Kidney tubule cell (primary cell): ENCODE measurements at places on chromosomes 4 and X.
A peak's percentile ranks its signal among the peaks of the same experiment; 100 is the strongest.

- DNase-seq, result no peak
Measured at GRCh38 chrX:138889149-138889548, 177.6 kb upstream of the FGF13 start.

- no peak for DNase-seq
Measured at GRCh38 chr4:188619456-188620149, 480.4 kb downstream of the TRIML1 start.

DNA sequence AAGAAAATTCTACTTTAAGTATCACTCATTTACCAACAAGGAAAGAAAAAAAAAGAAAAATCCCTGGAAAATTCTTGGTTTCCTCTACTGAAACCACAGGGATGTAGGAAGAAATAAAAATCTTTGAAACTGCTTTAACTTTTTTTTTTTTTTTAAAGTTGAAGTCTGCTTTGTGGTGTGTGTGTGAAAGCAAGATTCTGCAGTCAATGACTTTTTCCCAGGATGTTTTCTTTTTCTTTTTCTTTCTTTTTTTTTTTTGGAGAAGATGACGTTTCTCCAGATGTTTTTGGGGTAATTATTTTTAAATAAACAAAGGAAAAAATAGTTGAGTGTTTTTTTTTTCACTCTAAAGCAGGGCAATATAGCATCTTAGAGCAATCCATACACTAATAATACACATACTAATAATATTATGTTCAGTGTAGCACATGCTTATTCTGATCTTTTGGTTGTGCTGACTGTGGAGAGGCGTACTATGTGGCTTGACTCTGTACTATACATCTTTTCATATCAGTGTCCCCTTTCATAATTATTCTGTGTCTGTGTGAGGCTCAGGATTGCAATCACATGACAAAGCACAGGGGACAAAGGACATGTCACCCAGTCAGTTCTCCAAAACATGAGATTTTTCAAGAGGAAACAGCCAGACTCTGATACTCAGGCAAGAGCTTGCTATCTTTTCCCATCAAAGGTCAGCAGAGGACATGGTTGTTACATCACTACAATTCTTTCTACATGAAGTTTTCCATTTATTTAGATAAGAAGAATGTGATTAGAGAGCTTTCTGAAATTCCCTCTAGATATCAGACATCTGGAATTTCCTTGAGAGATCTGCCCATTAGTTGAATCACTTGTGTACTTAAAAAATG, 111.0 kb downstream of the PDE5A start:
- DNase-seq, result peak; percentile 2

DNA sequence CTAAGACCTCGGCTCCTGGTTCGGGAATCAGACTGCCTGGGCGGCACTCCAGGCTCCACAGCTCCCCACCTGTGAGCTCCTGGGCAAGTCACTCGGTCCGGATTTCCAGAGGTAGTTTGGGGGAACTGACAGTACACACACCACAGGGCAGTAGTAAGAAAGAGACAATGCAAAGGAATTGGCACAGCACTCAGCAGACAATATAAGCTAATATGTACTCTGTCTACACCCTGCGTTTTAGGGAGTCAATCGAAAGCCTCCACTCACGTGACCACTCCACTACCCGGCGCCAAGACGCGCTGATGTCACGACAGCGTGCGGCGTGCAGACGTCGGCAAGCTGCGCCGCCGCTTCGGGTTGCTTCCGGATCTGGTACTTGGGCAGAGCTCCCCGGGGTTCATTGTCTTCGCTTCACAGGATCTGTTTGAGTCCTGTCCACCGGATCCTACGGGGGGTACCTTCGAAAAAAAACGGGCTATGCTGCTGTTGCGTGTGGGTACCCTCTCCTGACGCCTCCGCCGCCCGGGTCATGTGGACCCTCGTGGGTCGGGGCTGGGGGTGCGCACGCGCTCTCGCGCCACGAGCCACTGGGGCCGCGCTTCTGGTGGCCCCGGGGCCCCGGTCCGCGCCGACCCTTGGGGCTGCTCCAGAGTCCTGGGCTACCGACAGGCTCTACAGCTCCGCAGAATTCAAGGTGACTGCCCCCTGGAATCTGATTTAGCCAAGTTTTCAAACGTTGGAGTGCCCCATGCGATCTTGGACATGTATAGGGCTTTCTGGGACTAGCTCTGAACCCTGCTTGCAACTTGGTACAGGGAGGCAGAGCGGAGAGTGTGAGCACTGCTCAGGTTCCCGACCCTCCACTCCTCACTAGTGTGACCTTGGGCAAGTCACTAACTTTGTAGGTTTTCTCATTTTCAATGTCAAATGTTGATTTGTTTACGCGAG, at the start of gene GUF1:
GUF1 (plus strand) TSS at position 327 of the 948 bp plus-strand sequence; CDS start at position 530, 203 bp downstream.
- peak; percentile 90 for DNase-seq

DNA sequence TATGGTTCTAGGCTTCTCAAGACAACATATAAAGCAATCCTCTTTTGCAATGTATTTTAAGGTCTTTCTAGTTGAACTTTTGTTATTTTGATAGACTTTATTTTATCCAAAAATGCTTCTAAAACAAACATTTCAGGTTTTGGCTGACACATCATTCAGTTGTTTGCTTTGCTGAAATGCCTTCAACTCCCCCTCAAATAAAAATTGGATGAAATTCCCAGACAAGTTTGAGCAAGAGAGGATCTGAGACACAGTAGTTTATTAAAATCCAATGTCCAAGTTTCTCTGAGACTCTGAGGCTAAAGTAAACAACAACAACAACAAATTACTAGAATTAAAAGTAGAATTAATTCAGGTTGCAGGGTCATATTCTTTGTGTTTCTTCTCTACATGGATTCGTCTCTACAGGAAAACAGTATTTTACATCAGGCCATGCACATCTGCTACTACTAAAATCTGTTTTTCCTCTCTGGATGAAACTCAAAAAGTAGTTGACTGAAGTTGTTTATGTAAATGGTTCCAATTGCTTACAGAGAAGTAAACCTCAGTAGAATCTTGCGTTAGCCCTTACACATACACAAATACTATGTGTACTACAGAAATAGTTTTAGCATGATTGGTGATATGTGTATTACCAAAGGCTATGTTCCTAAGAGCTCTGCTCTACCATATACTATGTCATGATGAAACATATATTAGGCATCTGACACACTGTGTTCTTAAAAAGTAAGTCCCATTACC, 64.9 kb downstream of the PRSS12 start:
- DNase-seq, result no peak

DNA sequence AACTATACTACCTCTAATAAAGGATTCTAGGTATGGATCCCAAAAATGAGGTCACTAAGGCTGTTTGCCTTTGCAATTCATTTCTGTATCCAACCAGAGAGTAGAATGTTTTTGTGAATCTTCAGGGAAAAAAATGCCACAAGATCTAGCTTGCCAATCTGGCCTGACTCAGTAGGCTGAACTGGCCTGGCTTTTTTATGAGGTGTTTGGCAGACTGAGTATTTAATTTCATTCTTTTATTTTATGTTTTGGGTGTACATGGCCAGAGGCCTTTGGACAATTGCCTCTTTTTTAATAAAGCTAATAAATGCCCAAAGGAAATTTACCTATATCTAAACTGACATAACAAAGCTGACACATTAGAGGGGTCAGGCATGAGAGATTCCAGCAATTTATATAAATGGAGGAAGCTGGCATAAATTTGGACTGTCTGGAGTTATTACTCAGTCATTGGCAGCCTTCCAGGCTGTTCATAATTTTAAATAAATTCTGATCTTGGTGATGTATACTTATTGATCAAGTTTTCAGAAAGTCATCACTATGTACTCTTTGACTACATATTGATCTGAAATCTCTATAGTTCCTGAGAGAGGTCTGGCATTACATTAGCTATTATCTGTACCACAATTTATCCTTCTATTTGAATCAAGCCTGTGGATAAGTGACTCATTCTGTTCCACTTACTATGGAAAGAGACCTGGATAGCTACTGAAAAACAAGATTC, 376.4 kb upstream of the NOCT start:
- DNase-seq, result peak; percentile 68

- no peak for DNase-seq
Measured at GRCh38 chr4:120629546-120630108, 292.9 kb downstream of the PRDM5 start.

- DNase-seq, result peak; percentile 69
Measured at GRCh38 chr4:157992038-157992705, 180.7 kb downstream of the GASK1B start.

- no peak for DNase-seq
Measured at GRCh38 chrX:84320614-84321013, 132.6 kb upstream of the RPS6KA6 start.

GRCh38 chrX:136711147-136711546, 63.2 kb downstream of the CD40LG start:
- DNase-seq, result peak; percentile 50

DNA sequence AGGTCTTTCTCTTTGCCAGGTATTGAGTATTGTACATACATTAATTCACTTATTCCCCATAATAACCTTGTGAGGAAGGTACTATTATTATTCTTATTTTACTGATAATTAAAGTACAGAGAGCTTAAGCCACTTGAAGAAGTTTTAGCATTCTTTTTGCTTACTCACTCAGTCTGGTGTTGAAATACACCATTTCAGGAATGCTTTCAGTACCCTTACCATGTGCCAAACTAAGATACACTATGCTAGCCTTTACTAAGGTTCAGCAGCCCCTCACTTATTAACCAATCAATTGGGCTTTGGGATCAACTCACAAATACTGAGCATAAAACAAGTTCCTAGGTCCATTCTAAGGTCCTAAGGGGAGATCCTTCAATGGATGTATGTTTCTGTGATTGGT, 179.0 kb upstream of the FGF13 start:
- DNase-seq, result no peak

- DNase-seq, result peak; percentile 55
Measured at GRCh38 chrX:30141966-30142365, 73.4 kb upstream of the MAGEB2 start.

DNA sequence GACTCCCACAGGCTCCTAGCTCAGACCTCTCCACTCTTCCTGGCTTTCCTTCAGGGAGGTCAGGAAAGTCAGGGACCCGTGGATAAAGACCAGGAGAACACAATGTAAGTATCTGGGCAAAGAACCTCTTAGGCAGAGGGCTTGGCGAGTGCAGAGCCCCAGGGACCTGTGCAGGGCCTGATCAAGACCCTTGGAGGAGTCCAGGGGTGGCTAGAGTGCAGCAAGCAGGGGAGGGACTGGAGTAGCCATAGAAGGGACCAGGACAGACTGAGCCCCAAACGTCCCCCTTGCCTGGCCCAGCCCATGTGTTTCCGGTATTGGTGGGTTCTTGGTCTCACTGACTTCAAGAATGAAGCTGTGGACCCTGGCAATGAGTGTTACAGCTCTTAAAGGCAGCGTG, 5.9 kb upstream of the TNIP2 start:
- no peak for DNase-seq

DNA sequence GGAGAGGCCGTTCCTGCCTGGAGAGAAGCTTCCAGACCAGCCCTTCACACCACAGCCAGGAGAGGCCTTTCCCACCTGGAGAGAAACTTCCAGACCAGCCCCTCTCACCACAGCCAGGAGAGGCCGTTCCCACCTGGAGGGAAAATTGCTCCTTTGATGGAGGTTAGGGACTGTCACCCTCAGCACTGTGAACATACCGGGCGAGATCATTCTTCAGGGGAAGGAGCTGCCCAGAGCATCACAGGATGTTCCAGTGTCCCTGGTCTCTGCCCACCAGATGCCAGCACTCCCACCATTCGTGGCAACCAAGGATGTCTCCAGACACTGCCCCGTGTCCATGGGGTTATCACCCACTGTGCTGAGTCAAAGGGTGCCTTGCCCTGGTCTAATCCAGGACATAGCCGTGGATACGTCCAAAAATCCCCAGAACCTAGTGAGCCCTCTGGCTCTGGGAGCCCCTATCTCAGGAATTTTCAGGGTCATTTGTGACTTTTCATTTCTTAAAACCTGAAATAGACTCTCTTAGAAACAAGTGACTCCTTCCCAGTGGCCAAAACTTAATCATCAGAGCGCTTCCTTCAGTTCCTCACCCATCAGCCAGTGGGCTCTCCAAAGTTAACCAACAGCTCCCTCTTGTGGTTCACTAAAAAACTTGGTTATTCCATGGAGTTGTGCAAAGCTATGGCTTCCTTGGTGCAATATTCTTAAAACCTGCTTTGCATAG, 80.2 kb downstream of the CRMP1 start:
- DNase-seq, result peak; percentile 72

- DNase-seq, result no peak
Measured at GRCh38 chrX:145002771-145003170, 244.5 kb upstream of the SPANXN1 start.

DNA sequence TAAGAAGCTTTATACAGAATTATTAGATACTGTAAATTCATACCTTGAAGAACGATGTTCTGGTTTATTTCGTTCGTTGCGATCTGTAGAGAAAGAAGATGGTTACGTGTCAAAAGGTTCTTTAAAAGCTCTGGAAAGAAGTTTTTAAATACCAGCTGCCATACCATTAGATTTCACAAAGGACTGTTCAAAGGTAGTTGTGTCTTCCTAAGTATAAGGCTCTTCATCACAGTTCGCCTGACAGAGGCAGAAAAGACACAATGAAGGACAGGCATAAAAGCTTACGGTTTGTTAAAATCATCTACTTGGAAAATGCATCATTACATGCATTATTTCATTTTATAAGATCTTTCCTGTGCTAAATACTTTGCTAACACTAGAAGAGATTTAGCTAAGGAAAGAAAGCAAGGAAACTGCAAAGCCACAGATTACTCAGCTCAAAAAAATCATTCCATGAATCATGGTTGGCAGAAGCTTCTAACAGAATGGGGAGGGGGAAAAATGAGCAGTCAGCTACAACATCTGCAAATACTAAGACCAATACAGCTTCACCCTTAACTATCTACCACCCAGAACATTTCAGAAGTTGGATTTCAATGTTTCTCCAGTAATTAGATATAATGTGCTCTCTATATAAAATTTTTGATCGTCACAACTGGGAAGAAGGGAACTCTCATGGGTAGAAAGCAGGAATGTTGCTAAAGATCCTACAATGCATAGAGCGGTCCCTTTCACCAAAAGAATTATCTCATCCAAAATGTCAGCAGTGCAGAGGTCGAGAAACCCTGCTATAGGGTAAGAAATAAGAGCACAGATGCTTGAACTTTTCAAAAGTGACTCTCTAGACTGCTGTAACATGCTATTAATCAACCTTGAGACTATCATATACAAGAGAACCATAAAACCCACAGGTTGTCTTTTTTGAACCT, 50.7 kb upstream of the PRSS48 start:
- DNase-seq, result peak; percentile 79

DNA sequence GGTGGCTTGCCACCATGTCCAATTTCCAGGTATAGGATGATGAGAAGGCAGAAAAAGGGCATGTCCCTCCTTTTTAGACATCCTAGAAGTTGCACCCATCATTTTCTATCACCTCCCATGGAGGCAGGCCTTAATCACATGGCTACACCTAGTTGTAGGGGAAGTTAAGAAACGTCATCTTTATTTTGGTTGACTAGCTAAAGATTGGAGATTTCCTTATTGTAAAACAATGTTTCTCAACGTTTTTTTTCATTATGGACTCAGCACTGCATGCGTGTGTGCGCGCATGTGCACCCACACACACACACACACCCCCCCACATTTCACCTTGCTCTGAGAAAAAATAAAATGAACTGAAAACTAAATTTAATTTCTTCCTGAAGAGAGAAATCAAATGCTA, 2.0 kb upstream of the CXCL9 start:
- DNase-seq, result no peak

- DNase-seq, result no peak
Measured at GRCh38 chr4:4202510-4202909, 24.2 kb downstream of the OTOP1 start.

GRCh38 chr4:108512615-108513505, 107.5 kb upstream of the RPL34 start:
- DNase-seq, result peak; percentile 30
